ENCODE measurements at places on chromosomes 2 and 18. TPM values are rescaled to one million over a fixed set of nuclear protein-coding genes. Genes with fewer than 3 reads are reported as not detected.

Gene APCDD1
- total RNA-seq, result 4.4 TPM

Gene AOX1
- 23.0 TPM for total RNA-seq

Gene CXCR1
- total RNA-seq, result not detected

Gene ANKAR
- 11.6 TPM for total RNA-seq

Gene SERPINB3
- total RNA-seq, result not detected

Gene MALL
- total RNA-seq, result 44.5 TPM

Gene EPC2
- total RNA-seq, result 19.9 TPM

Gene SP9
- not detected for total RNA-seq

Gene SPC25
- 3.9 TPM for total RNA-seq

Gene RNMT
- total RNA-seq, result 20.3 TPM

Gene GALNT14
- total RNA-seq, result 0.26 TPM

Gene SGPP2
- total RNA-seq, result not detected

Gene IL1RN
- not detected for total RNA-seq

Gene AQP12A
- total RNA-seq, result not detected

Gene KLHL41
- total RNA-seq, result 1.1 TPM

Gene MAL
- total RNA-seq, result not detected

Gene GPR39
- 7.5 TPM for total RNA-seq

Gene HJURP
- total RNA-seq, result 20.3 TPM

Gene LIMS1
- 73.7 TPM for total RNA-seq

Gene RAB17
- total RNA-seq, result 0.26 TPM

Gene DSC1
- total RNA-seq, result not detected

Gene NEU2
- total RNA-seq, result not detected

Gene CEP192
- total RNA-seq, result 31.0 TPM

Gene CFC1
- total RNA-seq, result not detected

Gene REG1B
- total RNA-seq, result not detected

Gene CPLX4
- total RNA-seq, result not detected

Gene CAPN13
- not detected for total RNA-seq

Gene DNAJC5G
- total RNA-seq, result not detected

Measured in aortic smooth muscle cell (primary cell).